Tongue (tissue), 3 donors: ENCODE measurements at places on chromosomes 1 and 21. TPM values are rescaled to one million over a fixed set of nuclear protein-coding genes. Genes with fewer than 3 reads are reported as not detected.

PSEN2 gene
- total RNA-seq: 82.4 TPM

DNA sequence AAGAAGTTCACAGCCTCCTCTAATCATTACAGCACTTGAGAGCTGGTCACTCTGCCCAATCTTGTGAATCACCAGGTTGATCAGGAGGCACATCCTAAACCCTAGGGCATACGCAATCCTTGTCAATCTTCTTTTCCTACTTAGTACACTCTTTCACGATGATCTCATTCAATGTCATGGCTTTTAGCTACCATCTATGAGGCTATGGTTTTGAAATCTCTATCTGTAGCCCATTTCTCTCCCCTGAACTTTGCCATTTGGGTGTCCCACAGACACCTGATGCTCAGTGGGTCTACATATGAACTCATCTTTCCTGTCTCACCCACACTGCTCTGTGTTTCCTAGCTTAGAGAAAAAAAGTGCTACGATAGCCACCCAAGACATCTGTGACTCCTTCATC, 1.9 kb upstream of the MED18 start:
- no peak for DNase-seq

GRCh38 chr1:51663105-51663504, 46.2 kb downstream of the OSBPL9 start:
- no peak for DNase-seq

- DNase-seq: no peak
Observed at GRCh38 chr1:2103266-2103900, 53.2 kb downstream of the PRKCZ start.

DNA sequence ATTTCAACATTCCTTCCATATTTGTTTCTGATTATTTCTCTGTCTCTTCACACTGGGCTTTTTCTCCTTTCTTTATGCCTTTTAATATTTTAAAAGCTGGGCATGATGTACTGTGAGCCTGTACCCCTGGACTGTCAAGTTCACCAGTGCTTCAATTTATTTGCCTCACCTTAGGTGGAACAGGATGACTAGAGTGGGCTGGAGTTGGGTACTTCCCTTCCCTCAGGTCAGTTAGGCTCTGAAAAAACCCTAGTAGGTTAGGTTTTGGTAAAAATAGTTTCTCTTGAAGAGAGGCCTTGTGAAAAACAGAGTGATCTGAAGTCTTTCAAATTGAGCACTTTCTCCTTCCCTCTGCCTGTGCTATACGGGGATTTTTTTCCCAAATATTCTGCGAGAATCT, 163.0 kb upstream of the LYPLAL1 start:
- DNase-seq: no peak

DNA sequence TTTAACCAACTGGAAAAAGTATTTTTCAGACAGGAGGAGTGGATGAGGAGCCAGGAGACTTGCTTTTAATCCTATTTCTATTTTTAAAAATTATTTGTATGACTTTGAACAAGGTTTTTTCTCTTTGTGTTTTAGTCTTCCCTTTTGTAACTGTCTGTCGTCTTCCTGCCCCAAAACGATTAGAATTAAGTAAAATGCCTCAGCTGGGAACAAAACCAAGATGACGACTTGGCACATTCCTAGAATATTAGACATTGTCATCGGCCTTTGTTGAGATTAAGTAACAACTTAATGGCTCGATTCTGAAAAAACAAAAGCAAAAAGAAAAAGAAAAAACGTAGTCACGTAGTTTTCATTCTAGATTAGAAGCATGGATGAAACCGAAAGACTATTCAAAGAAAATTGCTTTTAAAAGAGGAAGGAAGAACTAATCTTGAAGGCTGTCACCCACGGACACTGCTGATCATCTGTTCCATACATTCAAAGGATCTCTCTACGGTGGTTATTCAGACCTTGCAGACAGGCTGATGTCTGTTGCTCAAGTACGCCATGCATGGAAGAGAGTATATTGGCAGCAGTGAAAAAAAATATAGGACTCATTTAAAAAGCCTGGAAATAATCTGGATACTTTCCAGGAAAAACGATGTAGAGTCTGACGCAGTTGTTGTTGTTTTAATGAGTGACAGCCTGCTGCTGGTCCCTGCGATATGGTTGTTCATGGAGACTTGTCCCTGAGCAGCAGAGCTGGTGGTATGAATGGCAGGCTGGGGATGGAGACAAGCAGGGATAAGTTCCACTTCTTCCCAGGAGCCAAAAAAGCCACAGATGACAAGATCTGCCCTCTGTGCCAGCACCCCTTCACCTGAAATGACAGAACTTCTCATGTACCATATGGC, 16.8 kb downstream of the GNG4 start:
- peak; percentile 44 for DNase-seq

DNA sequence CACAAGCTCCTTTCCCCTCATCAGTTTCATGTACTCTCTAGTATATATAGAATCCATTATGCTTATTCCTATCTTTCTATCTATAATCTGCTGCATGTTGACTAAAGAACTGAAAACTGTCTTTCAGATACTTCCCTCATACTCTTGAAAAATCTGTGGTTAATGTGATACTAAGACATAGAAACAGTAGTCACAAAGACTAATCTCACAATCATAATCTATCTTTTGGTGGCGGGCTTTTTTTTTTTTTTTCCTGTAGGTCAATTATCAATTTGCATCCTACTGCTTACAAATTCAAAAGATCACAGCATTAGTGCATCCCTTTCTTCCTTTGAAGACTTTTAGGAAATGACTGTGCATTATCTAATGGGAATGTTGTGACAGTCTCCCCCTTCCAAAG, 4.7 kb downstream of the UBR4 start:
- no peak for DNase-seq

DNA sequence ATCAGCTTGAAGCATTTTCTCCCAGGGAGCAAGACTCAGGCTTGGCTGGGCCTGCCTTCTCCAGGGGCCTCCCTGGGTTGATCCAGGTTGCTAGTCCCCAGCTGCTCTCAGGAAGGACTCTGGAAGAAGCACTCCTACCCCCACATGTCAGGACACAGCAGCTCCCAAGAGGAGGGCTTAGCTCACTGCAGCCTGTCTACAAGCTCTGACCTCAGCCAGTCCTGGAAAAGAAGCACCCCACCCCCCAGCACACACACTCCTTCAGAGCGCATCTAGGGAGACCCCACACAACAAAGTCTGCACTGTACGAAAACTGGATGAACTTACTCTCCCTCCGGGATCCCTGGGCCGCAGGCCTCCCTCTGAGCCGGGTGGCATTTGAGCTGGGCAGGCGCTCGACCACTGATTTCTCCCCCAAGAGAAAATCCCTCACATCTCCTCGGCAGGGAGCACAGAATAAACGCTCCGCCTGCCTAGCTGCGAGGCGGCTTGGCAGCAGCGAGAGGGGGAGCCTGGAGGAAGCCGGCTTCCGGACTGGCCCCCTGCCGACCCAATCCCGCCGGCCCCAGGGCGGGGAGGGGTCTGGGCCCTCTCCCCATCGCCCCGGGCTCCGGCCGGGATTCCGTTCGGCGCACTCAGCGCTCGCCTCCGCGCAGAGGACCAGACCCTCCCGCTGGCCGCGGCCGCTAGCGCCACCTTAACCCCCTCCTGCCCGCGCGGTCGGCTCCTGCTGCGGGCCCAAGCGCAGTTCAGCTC, at the start of gene KCNA2:
TSS of gene KCNA2 (minus strand) at position 458 of the 756 bp plus-strand sequence. CDS start 1,576 bp downstream, outside the sequence.
- DNase-seq: peak; percentile 76

SLC6A9 gene
- 3.7 TPM for total RNA-seq

PLA2G2D gene
- not detected for total RNA-seq

GRCh38 chr21:31517664-31518414, 141.7 kb upstream of the SOD1 start:
- no peak for DNase-seq

DNA sequence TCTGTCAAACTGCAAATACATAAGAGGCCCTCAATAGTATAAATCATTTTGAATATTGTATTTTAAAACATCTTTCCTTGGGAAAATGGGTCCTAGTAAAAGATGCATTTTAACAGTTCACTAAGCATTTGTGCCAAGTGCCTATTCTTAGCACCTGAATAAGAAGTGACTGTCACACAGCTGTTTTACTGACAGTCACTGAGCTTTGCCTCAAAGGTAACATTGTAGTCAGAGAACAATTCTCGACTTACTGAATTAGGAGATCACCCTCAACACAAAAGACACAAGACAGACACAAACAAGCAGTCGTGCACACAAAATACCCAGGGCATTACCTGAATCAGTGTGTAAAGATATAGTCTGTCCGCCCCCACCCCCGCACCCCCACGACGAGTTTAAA, 408 bp downstream of the ESRRG start:
- peak; percentile 26 for DNase-seq

- DNase-seq: peak; percentile 84
Observed at GRCh38 chr1:234969011-234969441, 159.6 kb downstream of the TOMM20 start.

GRCh38 chr1:152086760-152087159, 2.1 kb downstream of the TCHHL1 start:
- DNase-seq: no peak

- peak; percentile 15 for DNase-seq
Observed at GRCh38 chr1:211788626-211789025, 41.9 kb downstream of the LPGAT1 start.

PGBD5 gene
- total RNA-seq: 13.6 TPM

DNA sequence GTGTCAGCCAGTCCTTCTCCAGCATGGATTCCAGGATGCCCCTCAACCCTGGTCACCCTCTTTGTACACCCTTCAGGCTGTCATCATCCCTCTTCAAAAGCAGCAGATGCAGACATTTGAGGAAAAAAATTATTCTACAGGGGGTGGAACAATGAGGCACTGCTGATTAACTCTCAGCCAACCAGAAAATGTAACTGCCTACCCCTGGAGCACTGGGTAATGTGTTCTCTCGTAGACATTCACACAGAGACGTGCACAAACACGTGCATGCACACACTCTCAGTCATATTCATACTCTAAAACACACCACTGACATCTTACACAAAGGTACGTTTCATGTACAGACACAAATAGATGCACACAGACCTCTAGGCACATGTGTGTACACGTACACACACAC, 175.4 kb downstream of the TRABD2B start:
- DNase-seq: no peak

JAM2 gene
- total RNA-seq: 42.5 TPM

- no peak for DNase-seq
Observed at GRCh38 chr1:59641836-59642235, 172.9 kb upstream of the HOOK1 start.

GRCh38 chr1:12376236-12377045, 146.6 kb downstream of the VPS13D start:
- no peak for DNase-seq

GRCh38 chr1:202807451-202807925, 733 bp downstream of the KDM5B start:
- peak; percentile 58 for DNase-seq

GRCh38 chr1:41015897-41016470, 5.5 kb downstream of the SLFNL1 start:
- DNase-seq: no peak

DNA sequence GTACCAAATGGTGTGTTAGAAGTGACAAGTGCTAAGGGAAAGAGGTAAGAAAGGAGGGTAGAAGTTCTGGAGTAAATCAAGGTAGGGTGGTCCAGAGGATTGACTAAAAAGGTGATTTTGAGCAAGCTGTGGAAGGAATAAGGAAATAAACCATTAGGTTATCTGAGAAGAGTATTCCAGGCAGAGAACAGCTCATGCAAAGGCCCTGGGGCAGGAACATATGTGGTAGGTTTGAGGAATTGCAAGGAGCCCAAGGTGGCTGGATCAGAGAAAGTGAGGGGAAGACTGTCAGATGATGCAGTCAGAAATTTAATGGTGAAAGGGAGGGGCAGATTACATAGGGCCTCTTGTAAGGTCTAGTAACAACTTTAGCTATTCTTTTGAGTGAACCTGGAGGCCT, 302.6 kb downstream of the PBX1 start:
- DNase-seq: no peak

DNA sequence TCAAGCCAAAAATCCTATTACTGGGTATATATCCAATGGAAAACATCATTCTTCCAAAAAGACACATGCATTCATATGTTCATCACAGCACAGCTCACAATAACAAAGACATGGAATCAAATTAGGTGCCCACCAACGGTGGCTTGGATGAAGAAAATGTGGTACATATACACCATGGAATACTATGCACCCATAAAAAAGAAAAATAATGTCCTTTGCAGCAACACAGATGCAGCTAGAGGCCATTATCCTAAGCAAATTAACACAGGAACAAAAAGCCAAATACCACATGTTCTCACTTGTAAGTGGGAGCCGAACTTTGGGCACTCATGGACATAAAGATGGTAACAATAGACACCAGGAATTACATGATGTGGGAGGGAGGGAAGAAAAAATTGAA, 113.6 kb downstream of the MRPL39 start:
- no peak for DNase-seq

GRCh38 chr1:5975133-5975880, 16.9 kb downstream of the NPHP4 start:
- peak; percentile 75 for DNase-seq

DNA sequence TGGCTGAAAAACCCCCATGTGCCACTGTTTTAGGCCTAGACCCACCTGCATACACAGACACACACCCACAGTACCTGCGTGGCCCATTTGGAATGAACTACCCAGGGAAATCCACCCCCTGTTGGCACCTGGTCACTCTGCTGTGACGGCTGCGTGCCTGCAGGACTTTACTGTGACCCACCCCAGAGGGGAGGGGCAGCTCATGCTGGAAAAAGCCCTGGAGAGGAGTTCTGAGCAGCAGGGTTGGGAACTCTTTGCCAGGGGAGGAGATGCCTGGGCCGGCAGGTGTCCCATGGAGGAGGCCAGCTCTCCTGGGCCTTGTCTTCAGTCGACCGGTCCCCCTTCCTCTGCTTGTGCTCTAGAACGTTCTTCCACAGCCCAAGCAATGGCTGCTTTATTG, 87.3 kb upstream of the CSF3R start:
- DNase-seq: no peak

KRTCAP2 gene
- total RNA-seq: 29.6 TPM

DNA sequence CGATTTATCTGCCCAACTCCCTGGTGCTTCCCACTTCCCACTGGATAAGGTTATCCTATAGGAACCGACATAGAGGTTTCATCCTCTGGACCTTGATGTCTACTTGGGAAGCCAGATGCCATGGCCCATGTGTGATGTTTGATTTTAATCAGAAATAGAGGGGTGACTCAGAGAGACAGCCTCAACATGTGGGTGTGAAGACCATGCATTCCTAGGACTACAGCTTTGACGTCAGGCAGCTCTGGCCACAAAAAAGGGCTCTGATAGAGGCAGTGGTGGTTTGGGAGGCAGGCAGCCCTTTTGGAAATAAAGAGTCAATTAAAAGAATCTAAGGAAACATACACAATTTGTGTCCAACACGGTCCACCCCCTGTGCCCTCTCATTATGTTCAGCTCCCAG, 5.2 kb upstream of the SH2D2A start:
- DNase-seq: no peak

RGS4 gene
- 3.9 TPM for total RNA-seq
